ENCODE measurements at places on chromosomes 12 and 14.

DNA sequence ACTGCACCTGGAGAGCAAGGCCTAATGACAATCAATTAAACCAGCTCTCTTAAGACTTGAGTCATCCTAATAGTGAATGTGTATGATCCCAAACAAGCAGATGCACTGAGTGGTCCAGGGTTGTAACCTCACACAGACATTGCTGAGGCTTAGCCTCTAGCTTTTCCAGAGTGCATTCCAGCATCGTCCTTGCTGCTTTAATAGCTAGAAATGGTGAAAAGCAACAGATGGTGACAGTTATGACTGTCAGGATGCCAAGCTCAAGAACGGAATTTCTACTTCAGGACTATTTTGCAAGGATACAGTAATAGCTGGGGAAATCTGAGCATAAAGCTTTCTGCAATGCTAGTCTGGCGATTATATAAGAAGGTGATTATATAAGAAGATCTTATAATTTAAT lies 34.6 kb downstream of the PTPRR start:
- H3K4me1 ChIP-seq, result no peaks in the 10 kb centered on the region
- DNase-seq, result no peak
- H3K36me3 ChIP-seq, result no peaks in the 10 kb centered on the region
- no peaks in the 10 kb centered on the region for H3K27me3 ChIP-seq

- H3K4me1 ChIP-seq, result peaks cover 23% of the 10 kb centered on the region
- H3K27ac ChIP-seq, result no peak overlapping the region
- no peak overlapping the region for H3K4me3 ChIP-seq
- H3K36me3 ChIP-seq, result peaks cover 32% of the 10 kb centered on the region
- no peak for DNase-seq
These were observed 32.8 kb downstream of the TBC1D15 start for GRCh38 chr12:71872401-71872800.

DNA sequence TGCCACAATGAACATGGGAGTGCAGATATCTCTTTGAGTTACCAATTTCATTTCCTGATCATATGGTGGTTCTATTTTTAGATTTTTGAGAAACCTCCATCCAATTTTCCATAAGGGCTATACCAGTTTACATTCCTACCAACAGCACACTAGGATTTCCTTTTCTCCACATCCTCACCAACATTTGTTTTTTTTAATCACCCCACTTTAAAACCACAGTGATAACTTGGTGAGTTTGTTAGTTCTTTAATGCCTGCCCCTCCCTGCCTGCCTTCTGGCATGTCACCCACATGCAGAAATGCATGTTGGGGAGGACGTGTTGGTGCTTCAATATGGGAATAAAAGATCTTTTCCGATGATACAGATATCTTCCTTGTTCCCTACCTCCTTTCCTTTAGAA lies 167.9 kb downstream of the CAND1 start:
- H3K27me3 ChIP-seq, result peaks cover 7% of the 10 kb centered on the region
- H3K27ac ChIP-seq, result no peak overlapping the region
- H3K4me3 ChIP-seq, result no peak overlapping the region

DNA sequence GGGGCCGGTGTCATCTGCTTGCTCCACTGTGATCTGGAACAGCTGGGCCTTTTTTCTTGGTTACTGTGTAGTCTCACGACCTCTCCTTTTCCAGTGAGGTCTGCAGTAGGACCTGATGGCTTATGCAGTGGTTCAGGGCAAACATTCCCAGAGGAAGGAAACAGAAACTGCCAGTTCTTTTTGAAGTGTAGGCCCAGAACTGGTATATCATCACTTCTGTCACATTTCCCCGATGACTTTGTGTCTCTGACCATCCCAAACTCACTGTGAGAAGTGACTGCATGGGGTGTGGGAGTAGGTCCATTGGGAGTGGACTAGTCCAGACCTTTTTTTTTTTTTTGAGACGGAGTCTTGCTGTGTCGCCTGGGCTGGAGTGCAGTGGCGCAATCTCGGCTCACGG lies 38.4 kb downstream of the RCOR1 start:
- no peaks in the 10 kb centered on the region for H3K27me3 ChIP-seq
- DNase-seq, result no peak
- H3K36me3 ChIP-seq, result no peaks in the 10 kb centered on the region
- peaks cover 15% of the 10 kb centered on the region for H3K4me1 ChIP-seq
- no peak overlapping the region for H3K27ac ChIP-seq

DNA sequence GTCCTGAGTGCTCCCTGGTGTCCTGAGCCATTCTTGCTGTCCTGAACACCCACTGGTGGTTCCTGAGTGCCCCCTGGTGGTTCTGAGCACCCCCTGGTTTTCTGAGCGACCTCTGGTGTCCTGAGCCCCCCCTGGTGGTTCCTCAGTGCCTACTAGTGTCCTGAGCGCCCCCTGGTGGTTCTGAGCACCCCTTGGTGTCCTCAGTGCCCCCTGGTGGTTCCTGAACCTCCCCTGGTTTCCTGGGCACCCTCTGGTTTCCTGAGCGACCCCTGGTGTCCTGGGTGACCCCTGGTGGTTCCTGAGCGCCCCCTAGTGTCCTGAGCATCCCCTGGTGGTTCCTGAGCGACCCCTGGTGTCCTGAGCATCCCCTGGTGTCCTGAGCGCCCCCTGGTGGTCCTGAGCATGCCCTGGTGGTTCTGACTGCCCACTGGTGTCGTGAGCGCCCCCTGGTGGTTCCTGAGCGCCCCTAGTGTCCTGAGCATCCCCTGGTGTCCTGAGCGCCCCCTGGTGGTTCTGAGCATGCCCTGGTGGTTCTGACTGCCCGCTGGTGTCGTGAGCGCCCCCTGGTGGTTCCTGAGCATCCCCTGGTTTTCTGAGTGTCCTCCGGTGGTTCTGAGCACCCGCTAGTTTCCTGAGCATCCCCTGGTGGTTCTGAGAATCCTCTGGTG lies 473.1 kb downstream of the TMEM121 start:
- H3K36me3 ChIP-seq, result no peaks in the 10 kb centered on the region
- peaks cover 51% of the 10 kb centered on the region for H3K4me1 ChIP-seq
- peak; percentile 90 for DNase-seq
- peak overlapping the region; percentile 80 for H3K27ac ChIP-seq
- H3K27me3 ChIP-seq, result no peaks in the 10 kb centered on the region
- no peak overlapping the region for H3K4me3 ChIP-seq

DNA sequence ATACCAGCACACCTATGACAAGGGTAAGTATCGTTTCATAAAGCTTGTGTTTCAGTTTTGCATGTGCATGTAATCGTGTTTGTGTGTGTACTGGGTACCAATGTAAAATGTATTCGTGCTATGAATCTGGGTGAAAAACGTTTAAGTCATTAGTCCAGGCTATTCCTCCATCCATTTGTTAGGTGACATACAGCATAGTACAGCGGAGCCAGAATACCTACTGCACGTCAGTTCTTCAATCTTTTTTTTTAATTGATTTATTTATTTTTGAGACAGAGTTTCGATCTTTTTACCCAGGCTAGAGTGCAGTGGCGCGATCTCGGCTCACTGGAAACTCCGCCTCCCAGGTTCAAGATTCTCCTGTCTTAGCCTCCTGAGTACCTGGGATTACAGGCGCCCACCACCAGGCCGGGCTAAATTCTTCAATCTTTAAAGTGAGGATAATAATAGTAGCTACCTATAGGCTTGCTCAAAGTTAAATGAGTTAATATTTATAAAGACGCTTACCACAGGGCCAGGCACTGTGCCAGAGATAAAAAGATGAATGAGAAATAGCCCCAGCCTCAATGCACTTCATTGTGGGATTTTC lies 661 bp upstream of the RPS26 start:
- no peak for DNase-seq
- peaks cover 38% of the 10 kb centered on the region for H3K36me3 ChIP-seq
- peak overlapping the region; percentile 99 for H3K27ac ChIP-seq
- H3K27me3 ChIP-seq, result no peaks in the 10 kb centered on the region
- H3K4me1 ChIP-seq, result peaks cover 52% of the 10 kb centered on the region

- no peak overlapping the region for H3K4me3 ChIP-seq
- no peak overlapping the region for H3K27ac ChIP-seq
- H3K27me3 ChIP-seq, result peaks cover 3% of the 10 kb centered on the region
- no peaks in the 10 kb centered on the region for H3K36me3 ChIP-seq
- peaks cover 3% of the 10 kb centered on the region for H3K4me1 ChIP-seq
- no peak for DNase-seq
These were observed 12.8 kb downstream of the KRT80 start for GRCh38 chr12:52178984-52179383.

- no peaks in the 10 kb centered on the region for H3K36me3 ChIP-seq
- DNase-seq, result no peak
- H3K4me1 ChIP-seq, result peaks cover 3% of the 10 kb centered on the region
- no peaks in the 10 kb centered on the region for H3K27me3 ChIP-seq
- H3K27ac ChIP-seq, result no peak overlapping the region
- H3K4me3 ChIP-seq, result no peak overlapping the region
These were observed 239.7 kb downstream of the BCAT1 start for GRCh38 chr12:24709216-24709615.

DNA sequence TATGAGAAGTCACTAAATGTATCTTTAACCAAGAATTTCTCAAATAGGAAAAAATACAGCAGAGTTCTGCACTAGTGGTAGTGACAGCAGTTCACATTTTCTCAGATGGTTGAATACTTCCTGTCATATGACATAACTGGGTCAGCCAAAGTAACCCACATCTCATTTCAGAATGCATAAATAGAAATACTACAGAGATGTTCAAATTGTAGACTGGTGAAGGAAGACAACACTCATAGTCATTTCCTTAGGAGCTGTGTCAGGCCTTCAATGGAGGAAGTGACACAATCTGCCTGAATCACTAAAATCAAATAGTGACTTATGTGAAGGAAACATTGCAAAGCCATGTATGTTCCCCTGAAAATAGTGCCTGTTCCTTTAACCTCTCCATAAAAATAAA lies 32.4 kb downstream of the FERMT2 start:
- peak; percentile 50 for DNase-seq
- no peak overlapping the region for H3K4me3 ChIP-seq
- H3K27ac ChIP-seq, result peak overlapping the region; percentile 85

DNA sequence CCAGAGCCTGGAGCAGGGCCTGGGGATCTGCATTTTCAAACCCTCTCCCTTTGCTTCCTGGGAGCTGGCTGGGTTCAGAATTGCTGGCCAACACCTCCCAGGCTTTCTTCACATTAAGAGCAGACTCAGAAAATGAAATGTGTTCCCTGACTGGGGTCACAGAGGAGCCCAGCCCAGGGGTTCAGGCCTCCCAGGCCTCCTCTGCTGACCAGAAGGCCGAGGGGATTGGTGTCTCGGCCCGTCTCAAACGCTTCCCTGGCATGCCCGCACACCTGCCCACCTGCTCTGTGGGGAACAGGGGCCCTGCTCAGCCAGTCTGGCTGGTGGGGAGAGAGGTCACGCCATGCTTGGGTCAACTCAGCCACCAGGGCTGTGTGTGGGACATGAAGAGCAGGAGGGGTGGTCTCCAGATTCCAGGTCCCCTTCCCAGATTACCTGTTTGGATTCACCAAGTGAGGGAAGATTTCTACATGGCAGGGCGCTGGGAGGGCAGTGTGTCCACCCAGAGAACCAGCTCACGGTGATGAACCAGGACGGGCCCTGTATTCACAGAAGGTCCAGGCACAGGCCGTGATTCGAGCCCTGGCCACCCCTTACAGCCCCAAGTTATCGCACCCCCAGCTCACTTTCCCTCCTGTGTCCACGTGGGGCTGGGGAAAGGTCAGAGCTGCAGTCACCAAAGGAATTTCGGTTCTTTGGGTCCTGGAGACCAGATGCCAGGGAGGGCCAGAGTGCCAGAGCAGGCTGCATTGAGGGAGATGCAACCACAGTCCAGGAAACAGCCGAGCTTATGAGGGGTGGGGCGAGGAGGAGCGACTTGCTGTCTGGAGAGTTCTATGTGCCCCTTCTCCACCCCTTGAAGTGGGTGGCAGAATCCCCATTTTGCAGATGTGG lies 55.2 kb upstream of the RIN3 start:
- H3K4me3 ChIP-seq, result no peak overlapping the region
- H3K27me3 ChIP-seq, result peaks cover 3% of the 10 kb centered on the region
- no peak for DNase-seq
- no peak overlapping the region for H3K27ac ChIP-seq

DNA sequence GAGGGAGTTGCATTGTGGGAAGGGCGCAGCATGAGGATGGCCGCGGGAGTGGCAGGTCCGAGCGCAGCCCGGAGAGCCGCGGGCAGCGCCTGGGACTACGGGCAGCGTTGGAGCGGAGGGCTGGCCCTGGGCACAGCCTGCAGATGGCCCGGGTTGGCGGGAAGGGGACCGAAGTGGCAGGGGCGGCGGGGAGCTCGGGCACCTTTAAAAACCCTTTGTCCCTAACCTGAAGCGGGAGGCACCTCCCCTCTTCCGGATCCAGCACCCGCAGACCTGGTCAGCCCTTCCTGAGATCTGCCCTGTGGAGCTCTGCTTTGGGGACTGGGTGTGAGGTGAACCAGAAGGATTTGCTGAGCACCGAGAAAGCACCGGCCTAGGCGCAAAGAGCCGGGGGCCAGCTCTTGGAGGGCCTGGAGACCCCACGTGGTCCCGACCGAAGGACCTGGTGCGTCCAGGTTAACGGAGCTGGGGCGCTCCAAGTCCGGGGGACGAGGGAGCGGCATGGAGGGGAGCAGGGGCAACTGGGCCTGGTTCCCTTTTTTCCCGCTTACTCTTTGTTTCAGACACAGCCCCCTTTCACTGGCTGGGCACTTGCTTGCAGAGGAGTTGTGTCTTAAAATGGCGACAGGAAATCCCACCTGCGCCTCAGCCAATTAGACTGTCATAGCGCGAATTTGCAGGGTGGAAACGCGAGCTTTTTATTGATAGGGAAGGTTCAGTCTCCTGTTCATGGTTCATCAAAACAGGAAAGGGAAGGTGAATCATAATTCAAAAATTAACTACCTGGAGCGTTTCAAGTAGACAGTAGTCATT lies 792 bp upstream of the SLC38A1 start:
- H3K27me3 ChIP-seq, result no peaks in the 10 kb centered on the region
- peak; percentile 72 for DNase-seq
- H3K36me3 ChIP-seq, result peaks cover 18% of the 10 kb centered on the region
- no peak overlapping the region for H3K4me3 ChIP-seq
- H3K4me1 ChIP-seq, result peaks cover 20% of the 10 kb centered on the region
- no peak overlapping the region for H3K27ac ChIP-seq

- no peaks in the 10 kb centered on the region for H3K27me3 ChIP-seq
- no peak overlapping the region for H3K4me3 ChIP-seq
- H3K27ac ChIP-seq, result no peak overlapping the region
- no peaks in the 10 kb centered on the region for H3K4me1 ChIP-seq
- peaks cover 14% of the 10 kb centered on the region for H3K36me3 ChIP-seq
- no peak for DNase-seq
These were observed 8.0 kb downstream of the CCDC59 start for GRCh38 chr12:82350161-82350560.

- H3K4me3 ChIP-seq, result no peak overlapping the region
- H3K4me1 ChIP-seq, result peaks cover 22% of the 10 kb centered on the region
- DNase-seq, result no peak
- H3K27ac ChIP-seq, result no peak overlapping the region
- peaks cover 2% of the 10 kb centered on the region for H3K27me3 ChIP-seq
- no peaks in the 10 kb centered on the region for H3K36me3 ChIP-seq
These were observed 5.8 kb downstream of the ANKRD9 start for GRCh38 chr14:102503641-102504327.

DNA sequence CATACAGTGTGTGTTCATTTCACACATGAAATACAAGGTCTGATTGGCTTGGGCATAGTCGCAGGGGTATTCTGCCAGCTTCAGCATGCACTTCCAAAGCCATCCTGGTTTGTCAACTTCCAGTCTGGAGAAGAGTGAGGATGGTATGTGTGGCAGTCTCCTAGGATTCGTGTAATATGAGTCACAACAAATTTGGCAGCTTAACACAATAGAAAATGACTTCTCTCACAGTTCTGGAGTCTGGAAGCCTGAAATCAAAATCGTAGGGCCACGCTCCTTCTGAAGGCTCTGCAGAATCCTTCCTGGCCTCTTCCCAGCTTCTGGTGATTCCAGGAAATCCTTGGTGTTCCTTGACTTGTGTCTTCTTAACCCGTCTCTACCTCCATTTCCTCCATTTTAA lies 167.5 kb downstream of the PPM1H start:
- H3K4me3 ChIP-seq, result no peak overlapping the region
- peaks cover 3% of the 10 kb centered on the region for H3K4me1 ChIP-seq
- H3K27me3 ChIP-seq, result peaks cover 4% of the 10 kb centered on the region
- H3K27ac ChIP-seq, result no peak overlapping the region
- no peak for DNase-seq
